ENCODE measurements at places on chromosomes 4 and X. TPM values are rescaled to one million over a fixed set of nuclear protein-coding genes. Genes with fewer than 3 reads are reported as not detected.

Gene TENM3
- total RNA-seq: 7.7 TPM

Gene EDNRA
- 5.4 TPM for total RNA-seq

Gene SPANXN3
- total RNA-seq: not detected

Gene DMRTC1B
- not detected for total RNA-seq

Gene GAGE12F
- total RNA-seq: not detected

Gene CTAG1A
- total RNA-seq: not detected

Gene ADAM29
- total RNA-seq: not detected

Gene ZNF275
- total RNA-seq: 4.4 TPM

Gene SOX3
- total RNA-seq: not detected

Gene ASB5
- not detected for total RNA-seq

Gene SLC6A14
- total RNA-seq: 37.3 TPM

Gene CDS1
- 20.7 TPM for total RNA-seq

Gene MAGEB1
- total RNA-seq: not detected

Gene LONRF3
- total RNA-seq: not detected

Gene PLS3
- total RNA-seq: 271 TPM

Gene ERAS
- not detected for total RNA-seq

Gene COL4A6
- total RNA-seq: 35.3 TPM

All from airway epithelial cell (primary cell).